LHCN-M2 (cell line): ENCODE measurements at places on chromosomes 7 and 10. TPM values are rescaled to one million over a fixed set of nuclear protein-coding genes. Genes with fewer than 3 reads are reported as not detected.

- DNase-seq, result no peak
These were observed 295.2 kb upstream of the MGMT start for GRCh38 chr10:129171812-129172211.

GRCh38 chr10:48604991-48605508 lies at the start of gene ARHGAP22:
Gene ARHGAP22, minus strand, starts transcription at chr10:48605073. Its CDS starts 277 bp downstream, at chr10:48604796.
- DNase-seq, result peak; percentile 81

GRCh38 chr7:69657985-69658384 lies 59.7 kb downstream of the AUTS2 start:
- no peak for DNase-seq

Gene CPA2
- not detected in 2 replicates for total RNA-seq

GRCh38 chr10:17004801-17005380 lies 124.7 kb downstream of the CUBN start:
- DNase-seq, result no peak

- DNase-seq, result no peak
These were observed 69.3 kb downstream of the APBB1IP start for GRCh38 chr10:26507441-26507840.

Gene LIPN
- not detected in 2 replicates for total RNA-seq

DNA sequence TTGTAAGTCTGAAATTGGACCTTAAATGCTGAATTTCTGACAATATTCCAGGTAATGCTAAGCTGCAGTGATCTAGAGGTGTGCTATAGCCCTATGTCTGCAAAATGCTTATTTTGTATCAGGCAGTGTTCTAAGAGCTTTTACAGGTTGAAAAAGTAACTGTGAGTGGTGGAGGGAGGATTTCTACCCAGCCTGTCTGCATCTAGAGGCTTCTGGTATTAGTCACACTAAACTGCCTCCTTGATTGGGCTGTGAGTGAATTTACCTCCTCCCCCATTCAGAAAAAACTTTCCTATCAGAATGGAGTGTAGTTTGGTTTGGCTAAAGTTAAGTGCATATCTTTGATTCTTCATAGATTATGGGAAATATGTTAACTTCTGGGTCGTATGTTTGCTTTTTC lies 56.8 kb downstream of the BBS9 start:
- peak; percentile 66 for DNase-seq

DNA sequence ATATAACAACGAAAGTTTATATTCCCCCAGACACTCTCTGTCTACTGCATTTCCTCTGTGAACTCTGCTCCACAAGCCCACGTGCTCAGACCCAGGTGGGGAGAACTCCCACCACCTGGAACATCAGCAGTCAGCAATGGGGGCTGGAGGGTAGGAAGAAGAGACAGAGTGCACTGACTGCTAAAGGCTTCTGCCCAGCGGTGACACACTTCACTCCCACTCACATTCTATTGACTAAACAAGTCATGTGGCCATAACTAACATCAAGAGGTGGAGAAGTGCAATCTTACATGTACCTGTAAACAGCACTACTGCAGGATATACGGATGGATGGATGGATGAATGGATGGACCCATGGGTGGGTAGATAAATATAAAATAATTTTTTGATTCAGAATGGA lies 122.2 kb downstream of the MPP7 start:
- no peak for DNase-seq

GRCh38 chr7:26535483-26536007 lies 243.9 kb downstream of the SNX10 start:
- no peak for DNase-seq

Gene SEMA3E
- total RNA-seq, result 0.71 and 0.98 TPM in 2 replicates

DNA sequence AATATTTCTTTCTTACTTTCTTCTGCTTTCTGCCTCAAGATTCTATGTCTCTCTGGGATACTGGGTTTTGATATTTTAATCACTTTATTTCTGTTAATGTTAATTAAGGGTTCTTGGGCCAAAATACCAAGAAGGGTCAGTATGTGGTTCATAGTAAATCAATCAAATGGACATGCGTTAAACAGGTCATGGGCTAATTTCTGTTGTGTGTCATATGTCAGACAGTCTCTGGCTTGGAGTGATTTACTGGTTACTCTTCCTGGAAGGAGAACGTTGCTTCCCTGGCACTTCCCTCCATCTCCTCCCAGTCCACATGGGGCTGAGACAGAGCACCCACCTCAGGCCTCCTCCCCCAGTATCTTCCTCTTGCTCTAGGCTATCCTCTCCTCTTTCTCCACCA lies 489.1 kb downstream of the SUGCT start:
- no peak for DNase-seq

DNA sequence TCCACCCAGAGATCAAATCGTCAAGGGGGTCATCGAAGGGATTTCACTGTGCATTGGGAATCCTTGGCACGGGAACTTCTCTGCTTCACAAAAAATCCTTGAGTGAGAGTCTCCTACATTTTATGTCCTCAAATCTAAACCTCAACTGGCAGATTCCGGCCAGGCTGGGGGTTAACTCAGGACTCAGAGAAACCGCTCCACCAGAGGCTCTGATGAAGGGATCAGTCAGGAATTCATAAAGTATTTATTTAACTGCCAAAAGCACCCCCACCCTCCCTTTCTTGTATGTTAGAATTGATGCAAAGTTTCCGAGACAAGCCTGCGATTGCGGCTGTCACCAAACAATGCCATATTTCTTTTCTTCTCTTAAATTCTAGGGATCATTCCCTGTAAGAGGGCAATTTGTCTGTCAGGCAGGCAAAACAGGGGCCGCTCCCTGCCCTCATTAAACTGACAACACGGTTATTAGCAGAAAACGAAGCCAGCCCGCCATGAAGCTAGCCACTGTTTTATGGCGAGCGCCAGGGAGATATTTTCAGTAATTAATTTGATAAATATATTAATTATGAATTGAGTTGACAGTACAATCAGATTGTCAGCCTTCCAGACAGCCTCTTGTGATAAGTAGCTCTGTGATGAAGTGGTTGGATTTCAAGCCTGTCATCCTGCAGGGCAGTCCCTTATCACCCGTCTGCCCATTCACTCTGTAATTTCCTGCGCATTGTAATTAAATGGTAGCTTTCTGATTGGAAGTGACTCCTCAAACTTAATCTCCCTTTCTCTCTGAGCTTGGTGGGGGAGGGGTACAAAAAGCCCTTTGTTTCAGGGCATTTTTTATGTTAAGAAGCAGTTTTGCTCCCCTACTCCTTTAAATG lies 153.0 kb upstream of the GPR26 start:
- no peak for DNase-seq

DNA sequence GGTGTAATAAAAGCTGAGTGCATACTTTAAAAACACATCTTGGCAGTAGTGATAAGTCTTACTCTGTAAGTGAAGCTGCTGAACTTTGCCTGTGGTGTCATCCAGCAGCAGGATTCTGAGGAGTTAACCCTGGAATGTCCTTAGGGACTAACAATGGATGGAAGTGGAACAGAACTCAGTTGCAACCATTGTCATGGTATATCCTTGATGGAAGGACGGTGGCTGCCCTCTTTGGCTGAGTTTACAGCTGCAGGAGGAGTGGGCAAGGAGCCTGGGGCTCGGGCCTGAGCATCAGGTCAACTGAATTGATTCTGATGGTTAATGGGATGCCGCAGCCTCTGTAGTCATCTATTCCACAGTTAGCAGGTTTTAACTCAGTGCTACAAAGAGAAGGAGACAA lies 56.2 kb downstream of the MRC1 start:
- no peak for DNase-seq

DNA sequence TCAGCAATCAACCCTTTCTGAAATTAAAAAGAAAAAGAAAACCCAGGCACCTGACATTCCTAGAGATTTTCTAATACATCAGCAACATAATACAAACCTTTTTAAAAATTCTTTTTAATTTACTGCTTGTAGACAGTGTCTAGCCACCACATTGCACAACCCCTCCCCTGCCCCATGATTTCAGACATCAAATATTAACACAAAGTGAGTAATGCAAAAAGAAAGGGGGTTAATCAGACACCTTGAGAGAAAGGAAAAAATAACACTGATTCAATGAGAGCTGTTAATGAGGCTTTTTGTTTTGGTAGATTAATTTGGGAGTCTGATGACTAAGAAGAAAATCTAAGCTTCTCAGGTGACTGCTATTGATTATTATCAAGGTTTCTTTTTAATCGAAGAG lies 55.3 kb downstream of the SLC25A13 start:
- DNase-seq, result no peak

GRCh38 chr7:117220836-117221235 lies 102.0 kb downstream of the WNT2 start:
- no peak for DNase-seq

DNA sequence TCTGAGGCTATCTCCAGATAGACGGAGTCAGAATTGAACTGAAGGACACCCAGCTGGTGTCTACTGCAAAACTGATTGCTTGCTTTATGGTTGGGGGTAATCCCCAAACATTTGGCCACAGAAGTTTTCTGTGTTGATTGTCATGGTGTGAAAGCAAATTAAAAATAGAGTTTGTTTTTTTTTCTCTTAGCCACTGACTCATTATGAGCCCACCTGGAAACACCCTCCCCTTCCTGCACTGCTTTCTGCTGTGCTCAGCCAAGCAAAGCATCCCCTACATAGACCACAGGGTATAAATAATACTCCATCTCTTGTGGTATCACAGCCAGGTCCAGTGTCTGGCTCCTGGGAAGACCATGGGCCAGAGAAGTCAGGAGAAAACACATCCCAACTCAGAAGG lies 6.5 kb upstream of the VWC2 start:
- DNase-seq, result no peak

Gene ECHS1
- 117 and 130 TPM in 2 replicates for total RNA-seq

DNA sequence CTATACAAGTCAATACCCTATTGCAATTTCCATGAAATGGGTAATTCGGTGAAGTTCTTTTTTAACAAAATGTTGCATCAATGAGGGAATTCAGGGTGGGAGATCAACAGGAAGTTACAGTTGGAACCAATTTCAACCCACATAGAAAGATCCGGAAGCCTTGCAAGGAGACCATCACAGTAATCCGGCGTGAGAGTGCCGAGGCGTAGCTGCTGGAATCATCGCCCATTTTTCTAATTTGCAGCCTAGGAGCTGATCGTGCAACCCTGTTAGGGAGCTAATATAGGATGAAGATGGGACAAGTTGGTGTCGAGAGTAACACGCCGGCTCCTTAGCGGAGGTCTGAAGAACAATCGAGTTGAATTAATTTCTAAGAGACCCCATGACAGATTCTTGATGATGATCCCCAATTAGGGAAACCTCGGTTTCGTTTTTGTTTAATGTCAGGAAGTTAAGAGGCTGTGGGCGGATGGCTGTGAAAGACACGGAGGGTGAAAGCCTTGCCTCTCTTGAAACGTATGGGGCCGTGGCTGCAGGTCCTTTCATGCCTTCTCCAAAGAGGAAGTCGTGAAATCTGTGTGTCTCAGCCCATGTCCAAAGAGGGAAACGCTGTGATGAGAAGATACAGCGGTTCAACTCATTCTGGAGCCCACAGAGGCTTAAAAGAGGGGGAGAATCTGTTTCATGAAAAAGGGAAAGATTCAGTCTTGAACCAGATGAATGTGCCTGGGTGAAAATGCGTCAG lies 51.2 kb upstream of the CARD11 start:
- no peak for DNase-seq

Gene CHST3
- total RNA-seq, result 32.9 and 40.6 TPM in 2 replicates

DNA sequence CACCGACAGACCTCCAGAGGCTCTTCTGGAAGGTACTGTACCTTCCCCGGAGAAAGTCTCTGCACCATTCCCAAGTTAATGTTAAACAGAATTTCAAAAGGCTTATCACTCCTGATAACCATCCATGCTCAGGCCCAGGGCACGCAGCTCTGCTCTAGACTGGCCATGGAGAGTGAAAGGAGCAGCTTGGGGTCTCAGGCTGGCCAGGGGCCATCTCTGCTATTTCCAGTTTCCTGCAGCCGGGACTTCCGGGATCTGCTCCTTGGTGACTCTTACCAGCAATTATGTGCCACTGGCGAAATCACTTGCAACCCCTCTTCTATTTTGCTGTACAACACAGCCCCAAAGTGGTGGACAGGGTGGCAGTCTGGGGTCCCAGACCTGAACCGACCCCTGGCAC lies 6.0 kb downstream of the CLDN15 start:
- no peak for DNase-seq

DNA sequence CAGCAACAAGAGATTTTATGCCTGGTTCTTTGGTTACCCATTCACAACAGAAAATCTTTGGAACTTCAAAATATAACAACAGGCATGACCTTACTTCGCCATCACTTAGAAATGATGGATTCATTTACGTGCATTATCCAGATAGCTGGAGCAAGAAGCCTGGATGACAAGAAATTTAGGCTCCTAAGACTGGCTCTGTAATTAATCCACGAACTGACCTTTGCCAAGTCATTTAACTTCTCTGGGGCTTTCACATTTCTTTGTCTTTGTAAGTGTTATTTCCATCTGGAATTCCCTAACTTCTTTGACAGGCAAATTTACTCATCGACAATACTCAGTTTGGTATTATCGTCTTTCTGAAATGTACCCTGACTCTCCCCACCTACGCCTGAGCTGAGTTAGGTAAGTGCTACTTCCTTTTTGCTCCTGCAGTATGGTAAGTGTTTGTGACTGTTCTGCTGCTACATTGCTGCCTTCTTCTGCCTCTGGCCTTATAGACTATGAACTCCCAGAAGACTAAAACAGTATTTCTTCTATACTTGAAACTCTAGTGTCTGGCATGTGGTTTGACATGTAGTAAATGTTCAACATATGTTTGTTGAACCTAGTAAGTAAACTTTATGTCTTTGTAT lies 5.5 kb upstream of the MDFIC start:
- DNase-seq, result no peak

- no peak for DNase-seq
These were observed 8.9 kb downstream of the CDK14 start for GRCh38 chr7:90605055-90605454.

GRCh38 chr10:27759483-27760272 lies 14.1 kb upstream of the MKX start:
- DNase-seq, result no peak

Gene THSD7A
- total RNA-seq, result under 0.01 TPM in 2 replicates

Gene KLLN
- total RNA-seq, result 0.77 and 0.92 TPM in 2 replicates

- DNase-seq, result no peak
These were observed 75.0 kb downstream of the WNT2 start for GRCh38 chr7:117247809-117248208.

GRCh38 chr10:12906051-12906541 lies 95.4 kb downstream of the CCDC3 start:
- DNase-seq, result no peak

DNA sequence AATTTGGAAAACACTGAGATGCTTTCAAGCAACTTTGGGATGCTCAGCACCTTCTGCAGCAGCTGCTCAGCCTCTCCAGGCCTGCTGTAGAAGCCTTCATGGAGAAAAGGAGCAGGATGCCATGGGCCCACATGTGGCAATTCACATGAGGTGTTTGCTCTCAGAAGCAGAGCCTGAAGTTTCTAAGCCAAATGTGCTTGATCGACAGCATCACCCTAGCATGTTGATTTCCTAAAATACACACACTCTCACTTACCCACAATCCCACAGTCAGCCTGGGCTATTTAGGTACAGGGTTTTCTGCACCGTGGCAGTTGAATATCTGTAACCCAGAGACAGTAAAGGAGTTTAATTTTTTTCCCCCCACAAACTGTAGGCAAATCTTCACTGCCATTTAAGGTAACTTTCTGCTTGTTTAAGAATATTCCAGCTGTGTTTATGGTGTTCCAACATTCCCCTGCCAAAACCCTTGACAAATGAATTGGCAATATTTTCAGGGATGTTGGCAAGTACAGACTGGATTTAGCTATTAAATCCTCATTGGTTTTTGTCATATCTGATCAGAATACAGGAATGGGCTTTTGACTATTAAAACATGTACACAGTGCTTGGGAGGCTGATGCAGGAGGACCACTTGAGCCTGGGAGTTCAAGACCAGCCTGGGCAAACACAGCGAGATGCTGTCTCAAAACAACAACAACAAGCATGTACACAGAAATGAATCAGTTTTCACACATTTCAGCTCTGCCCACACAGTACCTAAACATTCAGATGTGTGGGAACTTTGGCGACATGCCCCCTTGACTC lies 244.2 kb downstream of the CELF2 start:
- no peak for DNase-seq

GRCh38 chr7:130371046-130371445 lies 9.2 kb upstream of the CPA1 start:
- peak; percentile 63 for DNase-seq
